ENCODE measurements at places on chromosomes 13 and 19.
A peak's percentile ranks its signal among the peaks of the same experiment; 100 is the strongest.

DNA sequence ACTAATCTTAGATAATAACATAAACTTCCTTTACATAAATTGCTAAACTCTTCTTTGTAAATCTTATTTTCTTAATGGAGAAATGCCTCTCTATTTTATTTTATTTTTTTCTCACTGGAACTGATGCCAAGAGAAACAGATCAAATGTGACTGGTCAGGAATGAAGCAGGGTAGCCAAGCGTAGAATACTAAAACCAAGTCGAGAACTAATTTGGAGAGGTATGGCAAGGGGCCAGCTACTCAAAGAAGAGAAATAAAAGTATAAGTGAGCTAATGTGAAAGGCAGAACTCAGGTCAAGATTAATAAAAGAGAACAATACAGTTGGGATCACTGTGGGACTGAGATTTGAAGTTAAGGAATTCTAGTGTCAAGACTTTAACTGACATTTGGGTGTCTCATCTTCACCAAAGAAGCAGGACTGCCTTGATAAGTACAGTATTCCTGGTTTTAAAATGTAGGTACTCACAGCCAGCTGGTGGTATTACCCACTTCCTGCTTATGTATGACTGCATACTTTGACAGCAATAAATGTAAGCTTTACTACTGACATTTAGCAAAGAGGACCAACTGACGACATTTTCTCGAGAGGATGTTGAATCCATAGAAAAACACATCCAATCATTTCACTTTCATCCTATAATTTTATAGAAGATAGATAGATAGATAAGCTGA lies 1192.2 kb downstream of the EFNB2 start:
- no peak overlapping the region for H3K4me3 ChIP-seq
- no peaks in the 10 kb centered on the region for H3K27me3 ChIP-seq
- H3K27ac ChIP-seq = no peak overlapping the region
- DNase-seq = no peak
- H3K4me1 ChIP-seq = no peaks in the 10 kb centered on the region
- H3K36me3 ChIP-seq = no peaks in the 10 kb centered on the region

DNA sequence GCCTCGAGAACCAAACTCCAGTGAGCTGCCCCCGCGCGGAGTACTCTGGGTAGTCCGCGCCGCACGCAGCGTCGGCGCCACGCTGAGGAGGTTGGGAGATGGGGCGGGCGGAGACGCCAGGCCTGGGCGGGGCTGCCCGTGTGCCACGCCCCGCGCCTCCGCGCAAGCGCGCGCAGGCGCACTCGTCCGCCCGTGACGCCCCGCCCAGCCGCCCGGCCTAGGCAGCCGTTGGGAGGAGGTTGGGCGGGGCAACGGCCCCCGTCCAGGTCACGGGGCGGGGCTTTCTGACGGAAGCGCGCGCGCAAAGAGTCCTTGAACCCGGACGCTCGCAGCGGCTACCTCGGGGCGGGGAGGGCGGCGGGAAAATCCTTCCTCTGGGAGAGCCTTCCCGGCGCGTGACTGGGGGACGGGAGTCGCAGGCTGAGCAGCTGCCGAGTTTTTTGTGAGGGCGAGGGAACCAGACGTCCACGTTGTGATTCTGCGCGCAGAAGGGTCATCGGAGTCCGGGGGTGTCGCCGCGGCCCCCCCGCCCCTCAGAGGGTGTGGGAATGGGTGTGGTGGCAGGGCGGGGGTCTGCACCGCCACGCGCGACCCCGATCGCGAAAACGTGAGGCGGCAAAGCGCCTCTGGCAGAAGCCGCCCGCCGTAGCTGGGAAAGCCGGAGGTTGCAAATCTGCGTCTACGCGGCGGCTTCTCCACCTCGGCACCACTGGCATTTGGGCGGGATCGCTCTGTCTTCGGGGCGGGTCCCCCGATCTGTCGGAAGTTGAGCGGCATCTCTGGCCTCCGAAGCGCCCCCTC lies at the start of gene MED26:
Gene MED26 (minus strand): TSS at position 22 of the 801 bp plus-strand sequence. CDS start 261 bp downstream, outside the sequence.
- no peaks in the 10 kb centered on the region for H3K27me3 ChIP-seq
- peaks cover 31% of the 10 kb centered on the region for H3K36me3 ChIP-seq
- H3K27ac ChIP-seq = peak within 1 kb of the TSS; percentile 94
- peaks cover 34% of the 10 kb centered on the region for H3K4me1 ChIP-seq

DNA sequence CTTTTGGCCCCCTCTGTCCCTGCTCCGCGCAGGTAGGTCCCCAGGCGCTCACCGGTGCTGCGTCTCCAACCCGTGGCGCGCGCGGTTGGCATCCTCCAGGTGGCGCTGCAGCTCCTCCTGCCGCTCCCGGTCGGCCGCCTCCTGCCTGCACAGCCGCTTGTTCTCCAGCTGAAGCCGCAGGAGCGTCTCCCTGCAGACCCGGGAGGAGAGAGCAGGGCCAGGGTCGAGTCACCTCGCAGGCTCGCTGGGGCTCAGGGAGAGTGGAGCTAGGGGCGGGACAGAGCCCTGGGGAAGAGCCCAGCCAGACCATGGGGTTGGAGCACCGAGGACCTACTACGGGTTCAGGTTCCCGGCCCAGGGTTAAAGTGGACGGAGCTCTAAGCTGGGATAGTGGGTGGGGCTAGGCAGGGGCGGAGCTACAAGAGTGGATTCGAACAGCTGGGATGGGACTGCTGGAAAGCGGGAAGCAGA lies 9.3 kb downstream of the HOOK2 start:
- peaks cover 52% of the 10 kb centered on the region for H3K36me3 ChIP-seq
- H3K27me3 ChIP-seq = no peaks in the 10 kb centered on the region
- peak overlapping the region; percentile 33 for H3K4me3 ChIP-seq
- no peak for DNase-seq
- H3K27ac ChIP-seq = no peak overlapping the region

- no peak overlapping the region for H3K4me3 ChIP-seq
- H3K4me1 ChIP-seq = peaks cover 6% of the 10 kb centered on the region
- no peak overlapping the region for H3K27ac ChIP-seq
Measured at GRCh38 chr13:44815623-44816022, 173.6 kb downstream of the NUFIP1 start.

GRCh38 chr19:14837391-14837790 lies 2.4 kb upstream of the OR7A5 start:
- no peaks in the 10 kb centered on the region for H3K36me3 ChIP-seq
- no peak for DNase-seq
- H3K4me3 ChIP-seq = no peak overlapping the region
- peaks cover 2% of the 10 kb centered on the region for H3K27me3 ChIP-seq
- no peak overlapping the region for H3K27ac ChIP-seq
- peaks cover 3% of the 10 kb centered on the region for H3K4me1 ChIP-seq

- no peaks in the 10 kb centered on the region for H3K27me3 ChIP-seq
- H3K4me1 ChIP-seq = peaks cover 8% of the 10 kb centered on the region
- no peak overlapping the region for H3K27ac ChIP-seq
- no peaks in the 10 kb centered on the region for H3K36me3 ChIP-seq
Measured at GRCh38 chr19:34982275-34982674, 17.8 kb upstream of the GRAMD1A start.

DNA sequence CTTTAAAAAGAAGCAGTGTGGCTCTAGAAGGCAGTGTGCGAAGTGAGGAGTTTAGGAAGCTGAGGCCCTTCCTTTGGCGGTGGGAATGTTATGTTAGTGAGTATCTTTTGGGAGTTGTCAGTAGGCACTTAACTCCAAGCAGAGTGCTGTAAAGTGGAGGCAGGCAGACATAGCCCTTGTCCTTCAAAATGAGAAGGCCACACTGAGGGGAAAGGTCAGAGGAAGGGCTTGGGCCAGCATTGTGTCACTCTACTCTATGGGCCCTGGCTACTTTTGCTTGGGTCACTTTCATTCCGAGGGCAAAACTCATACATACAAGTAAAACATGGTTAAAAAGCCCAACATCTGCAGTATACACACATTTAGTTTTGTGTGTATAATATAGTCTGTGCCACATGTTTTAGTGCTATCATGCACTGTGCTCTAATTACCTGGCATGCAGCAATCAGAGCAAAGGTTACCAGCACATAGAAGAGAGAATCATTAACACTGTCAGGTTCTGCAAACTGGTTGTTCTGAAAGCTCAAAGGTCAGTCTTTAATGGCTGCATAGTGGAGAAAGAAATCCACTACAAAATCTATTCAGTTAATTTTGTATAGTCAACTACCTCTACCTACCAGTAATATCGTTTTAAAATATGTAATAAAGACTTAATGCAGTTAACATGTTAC lies 64.4 kb downstream of the WASF3 start:
- DNase-seq = no peak
- H3K36me3 ChIP-seq = no peaks in the 10 kb centered on the region
- no peaks in the 10 kb centered on the region for H3K27me3 ChIP-seq
- H3K4me3 ChIP-seq = no peak overlapping the region

- no peaks in the 10 kb centered on the region for H3K36me3 ChIP-seq
- H3K27ac ChIP-seq = no peak overlapping the region
- no peak overlapping the region for H3K4me3 ChIP-seq
- H3K4me1 ChIP-seq = no peaks in the 10 kb centered on the region
Measured at GRCh38 chr19:52742516-52742915, 7.7 kb upstream of the ZNF611 start.

GRCh38 chr19:22604571-22605274 lies 29.4 kb upstream of the ZNF492 start:
- no peak overlapping the region for H3K27ac ChIP-seq
- H3K4me1 ChIP-seq = no peaks in the 10 kb centered on the region
- H3K4me3 ChIP-seq = no peak overlapping the region
- no peak for DNase-seq

DNA sequence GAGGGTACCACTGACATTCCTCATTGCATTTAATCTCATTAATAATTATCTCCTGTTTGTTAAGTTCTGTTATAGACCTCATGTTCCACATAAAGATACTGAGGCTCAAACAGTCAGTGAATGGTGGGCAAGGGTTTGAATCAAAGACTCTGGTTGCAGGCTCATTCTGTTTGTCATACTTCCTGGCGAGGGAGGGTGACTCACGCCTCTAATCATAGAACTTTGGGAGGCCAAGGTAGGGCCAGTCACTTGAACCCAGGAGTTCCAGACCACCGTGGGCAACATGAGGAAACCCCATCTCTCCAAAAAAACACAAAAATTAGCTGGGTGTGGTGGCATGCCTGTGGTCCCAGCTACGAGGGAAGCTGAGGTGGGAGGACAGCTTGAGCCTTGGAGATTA lies 220.7 kb upstream of the MIR17HG start:
- H3K27me3 ChIP-seq = no peaks in the 10 kb centered on the region
- H3K27ac ChIP-seq = no peak overlapping the region
- no peaks in the 10 kb centered on the region for H3K36me3 ChIP-seq
- no peak overlapping the region for H3K4me3 ChIP-seq
- no peaks in the 10 kb centered on the region for H3K4me1 ChIP-seq
- no peak for DNase-seq

- no peaks in the 10 kb centered on the region for H3K27me3 ChIP-seq
- H3K4me3 ChIP-seq = no peak overlapping the region
- DNase-seq = no peak
- H3K4me1 ChIP-seq = no peaks in the 10 kb centered on the region
- H3K36me3 ChIP-seq = peaks cover 8% of the 10 kb centered on the region
Measured at GRCh38 chr13:24899601-24900000, 135.6 kb downstream of the RNF17 start.

- H3K27me3 ChIP-seq = peaks cover 77% of the 10 kb centered on the region
- no peak overlapping the region for H3K27ac ChIP-seq
- H3K36me3 ChIP-seq = no peaks in the 10 kb centered on the region
- peaks cover 12% of the 10 kb centered on the region for H3K4me1 ChIP-seq
- peak overlapping the region; percentile 46 for H3K4me3 ChIP-seq
- DNase-seq = no peak
Measured at GRCh38 chr19:1725100-1726064, 27.9 kb upstream of the ONECUT3 start.

- H3K27me3 ChIP-seq = no peaks in the 10 kb centered on the region
- DNase-seq = no peak
- no peak overlapping the region for H3K27ac ChIP-seq
- H3K4me3 ChIP-seq = no peak overlapping the region
- H3K4me1 ChIP-seq = no peaks in the 10 kb centered on the region
Measured at GRCh38 chr13:29301027-29301426, 294.5 kb downstream of the SLC7A1 start.

- no peak overlapping the region for H3K27ac ChIP-seq
- no peak overlapping the region for H3K4me3 ChIP-seq
- no peaks in the 10 kb centered on the region for H3K4me1 ChIP-seq
- H3K27me3 ChIP-seq = no peaks in the 10 kb centered on the region
- no peaks in the 10 kb centered on the region for H3K36me3 ChIP-seq
Measured at GRCh38 chr13:75173457-75174356, 308.3 kb downstream of the TBC1D4 start.

Data from suprapubic skin (tissue), 4 donors.